ENCODE measurements at places on chromosomes 4 and X. TPM values are rescaled to one million over a fixed set of nuclear protein-coding genes. Genes with fewer than 3 reads are reported as not detected.

H2BW2 gene
- total RNA-seq: not detected

OCRL gene
- 16.6 TPM for total RNA-seq

OPRPN gene
- not detected for total RNA-seq

HSFX3 gene
- total RNA-seq: not detected

MED12 gene
- 15.6 TPM for total RNA-seq

SHROOM2 gene
- total RNA-seq: 2.0 TPM

OPHN1 gene
- total RNA-seq: 7.9 TPM

GRCh38 chr4:82508806-82509428 is 52.9 kb downstream of the TMEM150C start:
- no peak for DNase-seq

GRCh38 chr4:98641906-98642668 is 16.3 kb downstream of the TSPAN5 start:
- DNase-seq: no peak

DNA sequence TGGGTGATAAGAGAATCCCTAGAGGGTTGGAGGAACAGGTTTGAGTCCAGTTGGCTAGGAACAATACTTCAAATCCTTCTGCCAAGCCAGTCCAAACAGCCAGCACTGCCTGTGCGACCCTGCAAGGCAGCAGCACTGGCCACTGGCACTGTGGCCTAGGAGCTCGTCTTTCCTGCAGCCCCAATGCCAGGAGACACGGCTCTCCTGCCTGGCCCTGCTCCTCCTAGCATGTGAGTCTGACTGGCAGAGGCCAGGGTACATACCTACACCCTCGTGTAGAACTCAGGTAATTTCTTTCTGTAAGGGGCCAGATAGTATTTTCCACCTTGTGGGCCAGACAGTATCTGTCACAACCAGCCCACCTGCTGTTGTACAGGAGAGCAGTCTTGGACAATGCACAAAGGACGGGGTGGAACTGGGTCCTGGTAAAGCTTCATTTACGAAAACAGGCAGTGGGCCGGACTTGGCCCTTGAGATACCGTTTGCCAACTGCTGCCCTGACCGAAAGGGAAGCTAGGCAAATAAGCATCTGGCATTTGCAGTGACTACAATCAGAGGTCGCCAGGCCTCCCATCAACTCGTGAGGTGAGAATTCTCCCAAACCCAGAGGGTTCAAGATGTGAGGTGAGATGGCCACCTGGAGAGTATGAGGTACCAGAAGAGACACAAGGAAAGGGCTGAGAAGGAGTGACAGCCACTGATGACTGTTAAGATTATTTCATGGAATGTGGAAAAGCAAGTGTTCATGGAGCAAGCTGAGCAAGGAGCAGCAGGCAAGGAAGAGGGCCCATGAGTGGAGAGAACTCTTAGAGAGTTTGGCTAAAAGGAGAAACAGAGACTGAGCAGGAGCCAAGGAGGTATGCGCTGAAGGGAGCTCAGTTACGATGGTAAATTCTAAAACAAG is 29.8 kb upstream of the IRAK1 start:
- DNase-seq: peak; percentile 54

DNA sequence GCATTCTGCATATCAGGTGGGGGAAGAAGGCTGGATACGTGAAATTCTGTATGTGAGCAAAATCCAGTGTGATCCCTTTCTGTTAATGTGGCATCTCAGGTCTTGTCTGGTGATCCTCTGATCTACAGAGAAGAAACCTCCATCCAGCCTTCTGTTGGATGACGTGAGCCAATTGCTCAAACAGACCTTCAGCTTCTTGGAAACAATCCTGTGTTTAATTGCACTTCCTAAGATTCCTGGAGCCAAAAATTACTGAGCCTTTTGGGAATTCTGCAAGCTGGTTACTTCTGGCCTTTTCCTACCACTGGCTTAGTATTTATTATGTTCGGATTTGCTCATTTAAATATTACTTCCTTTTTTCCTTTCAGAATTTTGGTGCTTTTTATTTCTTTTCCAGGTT is 51.2 kb downstream of the TRIML1 start:
- no peak for DNase-seq

DNA sequence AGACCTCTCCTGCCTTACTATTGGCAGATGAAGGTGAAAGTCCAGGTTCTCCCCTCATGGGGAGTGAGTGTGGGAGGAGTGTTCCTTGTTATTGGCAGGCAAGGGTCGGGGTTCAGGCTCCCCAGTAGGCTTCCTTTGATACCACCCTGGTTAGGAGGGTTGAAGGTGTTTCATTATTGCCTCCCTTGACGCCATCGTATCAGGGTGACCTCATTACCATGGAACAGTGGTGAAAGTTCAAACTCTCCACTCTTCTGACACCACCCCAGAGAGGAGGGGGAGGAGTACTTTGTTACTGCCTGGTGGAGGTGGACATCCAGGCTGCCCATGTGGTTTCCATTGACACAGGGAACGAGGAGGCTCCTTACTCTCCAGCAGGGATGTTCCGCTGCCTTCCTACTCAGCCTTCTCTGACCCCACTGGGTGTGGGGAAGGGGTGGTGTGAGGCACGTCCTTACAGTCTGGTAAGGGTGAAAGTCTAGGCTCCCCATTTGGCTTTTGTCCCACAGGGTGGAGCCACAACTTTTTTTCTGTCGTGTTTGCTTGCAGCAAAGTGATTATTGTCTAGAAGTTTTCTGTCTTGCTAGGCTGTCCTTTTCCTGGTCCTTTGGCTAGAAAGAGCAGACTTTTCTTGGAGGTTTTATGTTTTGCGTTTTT is 37.2 kb upstream of the USP9X start:
- DNase-seq: no peak

DNA sequence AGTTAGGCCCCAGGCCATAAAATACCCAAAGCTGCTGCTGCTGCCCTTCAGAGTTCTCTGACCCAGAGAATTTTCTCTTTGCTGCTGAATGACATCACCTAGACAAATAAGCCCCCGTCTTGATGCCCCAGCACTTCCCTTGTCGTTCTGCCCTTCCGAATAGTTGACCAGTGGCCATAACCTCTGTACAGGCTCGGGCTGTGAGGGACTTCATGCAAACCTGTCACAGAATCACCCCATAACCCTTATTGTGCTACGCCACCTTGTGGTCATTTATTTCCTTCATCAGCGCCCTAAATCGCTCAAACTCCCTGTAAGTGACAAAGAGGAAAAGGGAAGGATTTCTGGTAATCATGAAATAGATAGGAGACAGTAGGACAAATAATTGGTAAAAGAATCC is 18.8 kb downstream of the SPACA5 start:
- DNase-seq: no peak

DNA sequence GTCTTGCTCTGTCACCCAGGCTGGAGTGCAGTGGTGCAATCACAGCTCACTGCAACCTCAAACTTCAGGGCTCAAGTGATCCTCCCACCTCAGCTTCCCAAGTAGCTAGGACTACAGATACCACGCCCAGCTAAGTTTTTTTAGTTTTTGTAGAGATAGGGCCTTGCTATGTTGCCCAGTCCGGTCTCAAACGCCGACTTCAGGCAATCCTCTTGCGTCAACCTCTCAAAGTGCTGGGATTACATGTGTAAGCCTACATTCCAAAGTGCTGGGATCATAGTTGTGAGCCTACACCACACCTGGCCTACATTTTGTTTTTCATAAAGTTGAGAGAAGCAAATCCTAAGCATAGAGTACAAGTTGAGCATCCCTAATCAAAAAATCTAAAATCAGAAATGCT is 42.2 kb downstream of the SMARCA5 start:
- no peak for DNase-seq

DNA sequence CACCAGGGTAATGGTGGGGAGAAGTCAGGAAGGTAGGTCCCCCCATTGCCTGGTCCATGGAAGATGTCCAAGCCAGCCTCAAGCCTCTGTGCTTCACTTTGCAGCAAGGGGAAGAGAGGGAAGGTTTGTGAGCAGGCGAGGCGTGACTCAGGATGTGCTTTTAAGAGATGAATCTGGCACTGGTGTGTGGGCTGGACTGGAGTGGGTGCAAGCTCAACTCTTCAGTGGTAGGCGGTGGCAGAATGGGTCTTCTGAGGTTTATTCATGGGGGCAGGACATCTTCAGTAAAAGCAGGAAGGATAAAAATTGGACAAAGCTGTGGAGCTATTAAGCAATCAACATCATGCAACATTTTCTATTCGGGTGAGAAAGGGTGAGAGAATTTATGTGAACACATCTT is 19.4 kb downstream of the GPM6B start:
- no peak for DNase-seq

GRCh38 chr4:15742083-15742582 is 36.0 kb upstream of the CD38 start:
- no peak for DNase-seq

GRCh38 chr4:100106982-100107381 is 83.3 kb downstream of the DDIT4L start:
- DNase-seq: no peak

- no peak for DNase-seq
Observed at GRCh38 chrX:19972984-19973383, 17.9 kb downstream of the BCLAF3 start.

DNA sequence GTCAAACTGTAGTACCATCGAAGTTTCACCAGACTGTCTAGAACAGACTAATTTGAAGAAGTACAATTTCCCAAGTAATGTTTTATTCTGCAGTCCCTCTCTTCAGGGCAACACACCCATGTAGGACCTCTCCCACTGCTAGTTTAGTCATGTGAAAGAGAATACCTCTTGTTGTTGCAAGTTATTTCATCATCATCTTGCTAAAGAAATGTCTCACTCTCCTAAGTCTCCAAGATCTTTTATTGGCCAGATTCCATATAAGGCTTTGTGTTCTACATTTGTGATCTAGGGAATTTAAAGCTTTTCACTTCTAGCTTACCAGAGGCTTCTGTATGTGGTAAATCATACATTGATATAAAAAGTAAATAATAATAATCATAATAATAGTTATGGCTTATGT is 745.3 kb upstream of the MAGEB2 start:
- no peak for DNase-seq

- DNase-seq: peak; percentile 72
Observed at GRCh38 chrX:10615931-10616774, 4.2 kb downstream of the MID1 start.

DNA sequence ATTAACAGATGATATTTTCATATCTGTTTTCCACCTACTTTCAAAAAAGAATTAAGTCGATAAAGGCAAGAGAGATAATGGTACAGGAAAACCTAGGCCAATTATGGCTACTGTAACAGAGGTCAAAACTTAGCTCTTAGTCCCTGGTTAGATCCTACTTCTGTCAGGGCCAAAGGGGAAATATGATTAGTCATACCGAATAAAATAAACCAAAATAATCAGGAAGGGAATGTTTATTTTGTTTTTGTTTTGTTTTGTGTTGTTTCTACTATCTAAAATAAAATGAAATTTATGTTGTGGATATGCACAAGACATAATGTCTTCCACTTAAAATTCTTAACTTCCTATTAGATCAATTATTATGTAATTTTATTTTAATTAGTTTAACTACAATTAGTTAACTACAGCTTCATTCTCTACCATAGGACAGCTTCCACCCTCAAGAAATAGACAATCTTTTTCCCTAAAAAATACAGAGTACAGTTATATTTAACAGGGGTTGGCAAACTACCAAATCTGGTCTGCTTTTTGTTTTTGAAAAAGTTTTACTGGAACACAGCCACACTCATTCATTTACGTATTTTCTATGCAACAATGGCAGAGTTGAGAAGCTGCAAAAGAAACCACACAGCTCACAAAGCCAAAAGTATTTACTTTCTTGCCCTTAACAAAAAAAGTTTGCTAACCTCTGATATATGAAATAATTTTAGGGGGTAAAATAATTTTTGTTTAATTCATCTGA is 25.4 kb downstream of the TMEM47 start:
- DNase-seq: no peak

GRCh38 chrX:45322382-45322781 is 121.7 kb upstream of the DIPK2B start:
- DNase-seq: peak; percentile 64

DNA sequence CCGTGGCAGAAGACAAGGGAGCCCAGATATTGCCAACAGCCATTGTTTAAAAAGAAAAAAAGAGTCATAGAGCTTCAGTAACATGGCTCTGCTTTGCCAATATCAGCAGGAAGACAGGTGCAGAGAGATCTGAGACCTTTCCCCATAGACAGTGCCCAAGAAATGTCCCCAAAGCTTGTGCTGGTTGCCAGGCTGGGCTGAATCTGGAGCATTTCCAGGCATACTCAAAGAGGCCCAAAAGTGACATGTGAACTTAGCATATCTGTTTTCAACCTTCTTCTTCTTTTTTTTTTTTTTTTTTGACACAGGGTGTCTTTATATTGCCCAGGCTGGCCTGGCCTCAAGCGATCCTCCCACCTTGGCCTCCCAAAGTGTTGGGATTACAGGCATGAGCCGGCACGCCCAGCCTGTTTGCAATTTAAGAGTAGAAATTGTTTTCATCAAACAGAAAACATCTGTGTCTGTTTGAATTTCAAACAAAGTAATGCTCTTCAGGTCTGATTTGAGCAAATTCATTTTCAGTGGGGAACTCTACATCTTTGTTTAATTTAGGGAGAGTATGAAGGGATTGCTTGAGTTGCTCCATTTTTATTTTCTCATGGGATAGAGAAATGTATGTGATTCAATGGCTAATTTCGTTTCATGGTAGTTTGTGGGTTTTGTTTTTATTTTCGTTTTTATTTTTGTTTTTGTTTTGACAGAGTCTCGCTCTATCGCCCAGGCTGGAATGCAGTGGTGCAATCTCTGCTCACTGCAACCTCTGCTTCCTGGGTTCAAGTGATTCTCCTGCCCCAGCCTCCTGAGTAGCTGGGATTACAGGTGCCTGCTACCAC is 56.6 kb upstream of the RBM47 start:
- no peak for DNase-seq

DNA sequence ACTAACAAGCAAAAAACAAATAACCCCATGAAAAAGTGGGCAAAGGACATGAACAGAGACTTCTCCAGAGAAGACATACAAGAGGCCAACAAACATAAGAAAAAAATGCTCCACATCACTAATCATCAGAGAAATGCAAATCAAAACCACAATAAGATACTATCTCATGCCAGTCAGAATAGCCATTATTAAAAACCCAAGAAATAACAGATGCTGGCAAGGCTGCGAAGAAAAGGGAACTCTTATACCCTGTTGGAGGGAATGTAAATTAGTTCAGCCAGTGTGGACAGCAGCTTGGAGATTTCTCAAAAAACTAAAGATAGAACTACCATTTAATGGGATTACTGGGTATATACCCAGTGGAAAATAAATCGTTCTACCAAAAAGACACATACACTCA is 79.6 kb downstream of the MAPK10 start:
- DNase-seq: no peak

DNA sequence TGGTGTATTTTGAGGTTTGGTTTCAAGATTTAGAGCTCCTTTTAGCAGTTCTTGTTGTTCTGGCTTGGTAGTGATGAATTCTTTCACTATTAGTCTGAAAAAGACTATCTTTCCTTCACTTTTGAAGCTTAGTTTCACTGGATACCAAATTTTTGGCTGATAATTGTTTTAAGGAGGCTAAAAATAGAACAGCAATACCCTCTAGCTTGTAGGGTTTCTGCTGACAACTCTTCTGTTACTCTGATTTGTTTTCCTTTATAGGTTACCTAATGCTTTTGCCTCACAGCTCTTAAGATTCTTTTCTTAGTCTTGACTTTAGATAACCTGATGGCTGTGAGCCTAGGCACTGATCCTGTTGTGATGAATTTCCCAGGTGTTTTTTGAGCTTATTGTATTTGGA is 33.6 kb upstream of the HEPH start:
- no peak for DNase-seq

GRCh38 chr4:7677799-7678301 is 243.1 kb upstream of the PSAPL1 start:
- no peak for DNase-seq

GRCh38 chrX:103607364-103608305 is at the start of gene TCEAL3:
TSS of gene TCEAL3 (plus strand) at chrX:103607963. CDS start at chrX:103609065, 1,102 bp downstream.
- peak; percentile 82 for DNase-seq
